Uterus (tissue), 4 donors: ENCODE measurements at places on chromosomes 2 and 18. TPM values are rescaled to one million over a fixed set of nuclear protein-coding genes. Genes with fewer than 3 reads are reported as not detected.

- DNase-seq = no peak
These were observed 85.1 kb downstream of the NCKAP5 start for GRCh38 chr2:133483181-133483580.

DNA sequence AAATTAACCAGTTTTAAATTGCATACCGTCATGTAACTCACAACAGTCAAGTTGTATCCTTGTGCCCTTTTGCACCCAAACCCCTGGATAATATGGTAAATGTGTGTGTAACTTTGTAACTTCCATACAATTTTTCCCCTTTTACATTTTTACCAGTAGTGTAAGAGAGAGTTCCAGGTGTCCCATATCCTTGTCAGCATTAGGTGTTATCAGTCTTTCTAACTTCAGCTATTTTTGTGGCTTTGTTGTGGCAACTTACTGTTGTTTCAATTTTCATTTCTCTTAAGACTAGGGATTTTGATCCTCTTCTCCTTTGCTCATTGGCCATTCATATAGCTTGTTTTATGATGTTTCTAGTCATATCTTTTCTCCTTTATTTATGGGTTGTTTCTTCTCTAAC, 94.6 kb downstream of the LCLAT1 start:
- no peak for DNase-seq

DNA sequence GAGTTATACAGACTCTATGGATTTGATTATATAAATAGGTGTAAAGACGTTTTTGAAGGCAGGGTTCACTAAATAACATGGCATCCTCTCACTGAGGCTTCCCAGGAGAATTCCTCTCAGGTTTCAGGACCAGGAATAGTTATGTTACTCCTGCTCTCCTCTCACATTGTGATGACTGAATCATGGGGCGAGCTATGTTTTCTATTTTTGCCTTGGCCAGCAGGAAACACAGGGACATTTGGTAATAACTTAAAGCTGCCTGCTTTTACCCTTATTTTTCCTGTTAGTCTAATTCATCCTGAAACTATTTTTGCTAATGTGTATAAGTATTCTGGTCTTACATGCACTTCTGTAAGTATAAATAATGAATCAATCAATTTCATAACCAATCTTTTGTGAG, 115.3 kb upstream of the ITGB6 start:
- no peak for DNase-seq

- no peak for DNase-seq
These were observed 154.1 kb downstream of the SOCS6 start for GRCh38 chr18:70442933-70443332.

- no peak for DNase-seq
These were observed 900.9 kb downstream of the CPS1 start for GRCh38 chr2:211457325-211457724.

DNA sequence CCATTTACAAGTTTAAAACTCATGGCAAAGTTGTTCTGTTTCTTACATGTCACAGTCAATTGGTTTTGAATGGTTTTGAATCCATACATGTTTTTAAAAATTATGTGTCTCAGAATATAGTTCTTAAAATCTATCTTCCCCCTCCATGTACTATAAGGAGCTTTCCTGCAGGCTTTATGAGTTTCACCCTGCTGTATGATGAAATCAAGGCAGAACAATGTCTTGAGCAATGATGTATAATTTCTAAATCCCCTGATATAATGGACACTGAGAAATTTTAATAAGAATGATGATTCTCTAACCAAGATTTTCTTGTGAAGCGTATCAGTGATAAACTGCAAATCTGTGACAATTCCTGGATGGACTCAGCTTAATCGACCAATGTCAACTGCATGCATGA, 10.6 kb upstream of the ZNF516 start:
- DNase-seq = no peak

GRCh38 chr2:151771599-151772358, 37.5 kb upstream of the NEB start:
- DNase-seq = peak; percentile 24

DNA sequence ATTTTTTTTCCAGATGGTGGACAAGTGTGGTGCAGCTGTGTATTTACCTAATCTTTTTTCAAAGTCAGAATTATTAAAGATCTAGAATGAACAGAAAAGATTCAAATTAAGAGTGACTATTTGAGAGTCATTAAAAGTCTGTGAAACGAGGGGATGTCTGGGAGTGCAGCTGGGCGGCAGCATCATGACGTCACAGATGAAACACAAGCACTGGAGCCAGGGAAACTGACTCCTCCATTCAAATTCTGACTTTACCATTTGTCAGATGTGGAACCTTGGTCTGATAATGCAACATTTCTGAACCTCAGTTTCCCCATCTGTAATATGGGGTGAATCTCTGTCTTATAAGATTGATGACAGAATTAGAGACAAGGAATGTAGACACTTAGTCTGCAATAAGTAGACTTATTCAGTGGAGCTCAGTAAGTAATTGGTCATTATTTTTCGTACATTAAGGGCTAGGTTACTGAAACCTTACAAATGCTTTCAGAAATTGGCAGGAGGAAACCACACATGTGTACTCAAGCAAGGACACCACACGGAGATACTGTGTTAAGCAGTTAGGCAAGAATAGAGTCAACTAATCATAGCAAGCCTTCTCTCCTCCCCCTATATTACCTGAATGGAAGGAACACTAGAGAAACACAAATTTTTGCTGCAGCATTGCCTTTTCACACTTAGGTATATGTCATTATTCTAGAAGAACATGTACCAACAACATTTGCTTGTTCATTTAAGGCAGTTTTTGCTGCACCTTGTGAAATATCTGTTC, 27.8 kb upstream of the CXXC1 start:
- DNase-seq = no peak

GRCh38 chr2:141889788-141890187, 241.0 kb downstream of the LRP1B start:
- DNase-seq = no peak

GRCh38 chr2:7020059-7020458, 102.8 kb downstream of the RNF144A start:
- DNase-seq = no peak

- DNase-seq = peak; percentile 24
These were observed 166.0 kb downstream of the SOCS6 start for GRCh38 chr18:70454704-70455322.

DNA sequence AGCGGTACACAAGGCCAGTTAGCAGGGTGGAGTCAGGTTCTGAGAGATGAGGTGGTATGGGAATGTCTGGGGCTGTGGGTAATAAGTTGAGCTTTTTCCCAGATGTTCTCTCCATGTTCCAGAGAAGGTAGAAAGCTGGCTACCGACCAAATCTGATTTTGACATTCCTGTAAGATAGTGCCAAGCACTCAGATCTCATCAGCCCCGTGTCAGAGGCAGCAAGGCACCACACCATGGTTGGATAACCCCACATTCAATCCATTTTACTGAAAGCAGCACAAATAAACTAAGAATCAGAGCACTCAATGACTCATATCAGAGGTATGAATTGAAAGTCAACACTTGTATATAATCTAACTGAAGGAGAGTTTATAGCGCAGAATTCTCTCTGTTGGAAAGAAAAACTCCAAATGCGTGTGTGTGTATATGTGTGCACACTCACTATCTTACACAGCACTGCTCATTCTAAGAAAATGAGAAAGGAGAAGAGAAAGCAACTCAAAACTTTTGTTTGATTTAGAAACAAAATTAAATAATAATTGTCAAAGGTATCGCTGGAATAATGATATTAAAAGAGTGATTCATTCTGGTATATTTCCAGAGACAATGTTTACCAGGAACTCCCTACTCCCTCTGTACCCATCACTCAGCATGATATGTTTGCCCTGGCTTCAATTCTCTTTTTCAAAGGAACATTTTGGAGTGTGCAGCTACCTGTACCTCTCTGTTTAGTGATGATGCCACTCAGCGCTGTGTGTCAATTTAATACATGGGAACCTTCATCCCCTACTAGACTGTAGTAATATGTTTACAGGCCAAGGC, 375.1 kb upstream of the ID2 start:
- DNase-seq = no peak

DNA sequence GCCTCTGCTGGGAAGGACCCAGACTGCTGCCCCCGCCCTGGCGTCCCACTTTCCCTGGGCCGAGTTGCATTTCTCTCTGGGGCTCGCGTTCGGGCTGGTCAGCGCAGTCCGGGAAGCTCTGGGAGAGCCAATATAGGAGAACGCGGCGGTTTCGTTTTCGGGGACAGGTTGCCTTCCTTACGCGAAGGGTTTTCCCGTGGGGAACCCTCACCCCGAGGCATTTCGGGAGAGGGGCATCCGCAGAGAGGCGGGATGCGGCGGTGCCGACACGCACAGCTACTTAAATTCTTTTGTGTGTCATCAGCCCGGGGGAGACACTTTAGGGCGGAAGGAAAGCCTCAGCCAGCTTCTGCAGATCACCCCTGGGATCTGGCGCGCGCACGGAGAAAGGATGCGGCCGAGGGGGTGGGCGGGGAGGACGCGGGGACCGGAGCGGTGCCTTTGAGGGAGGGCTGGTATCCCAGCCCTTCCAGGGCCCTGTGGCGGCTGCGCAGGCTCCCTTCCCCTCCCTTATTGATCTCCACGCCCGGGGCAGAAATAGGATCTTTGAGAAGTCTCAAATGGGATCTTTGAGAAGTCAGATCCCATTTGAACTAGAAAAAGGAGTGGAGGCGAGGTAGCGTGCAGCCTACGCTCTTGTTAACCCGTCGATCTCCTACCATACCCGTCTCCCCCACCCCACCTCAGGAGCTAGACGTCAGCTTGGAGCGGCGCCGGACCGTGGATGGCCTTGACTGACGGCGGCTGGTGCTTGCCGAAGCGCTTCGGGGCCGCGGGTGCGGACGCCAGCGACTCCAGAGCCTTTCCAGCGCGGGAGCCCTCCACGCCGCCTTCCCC, 1.2 kb downstream of the GATA6 start:
- DNase-seq = peak; percentile 62

GRCh38 chr2:152475982-152476381, 141.0 kb downstream of the FMNL2 start:
- no peak for DNase-seq

GRCh38 chr2:10704034-10704594, 14.3 kb upstream of the NOL10 start:
- no peak for DNase-seq

- no peak for DNase-seq
These were observed 639.9 kb downstream of the DCC start for GRCh38 chr18:52979892-52980291.

- DNase-seq = no peak
These were observed 17.9 kb downstream of the VAPA start for GRCh38 chr18:9931678-9932077.

Gene TAF4B
- 16.1 TPM for total RNA-seq

Gene SIGLEC15
- not detected for total RNA-seq

Gene FOXI3
- 0.14 TPM for total RNA-seq

Gene AFF3
- total RNA-seq = 44.5 TPM

Gene BMPR2
- total RNA-seq = 59.4 TPM

Gene LOXHD1
- total RNA-seq = 0.62 TPM

Gene RTP5
- total RNA-seq = not detected

Gene RMC1
- 12.9 TPM for total RNA-seq

Gene CSRNP3
- 44.1 TPM for total RNA-seq
